ENCODE measurements at places on chromosomes 13 and 19.

DNA sequence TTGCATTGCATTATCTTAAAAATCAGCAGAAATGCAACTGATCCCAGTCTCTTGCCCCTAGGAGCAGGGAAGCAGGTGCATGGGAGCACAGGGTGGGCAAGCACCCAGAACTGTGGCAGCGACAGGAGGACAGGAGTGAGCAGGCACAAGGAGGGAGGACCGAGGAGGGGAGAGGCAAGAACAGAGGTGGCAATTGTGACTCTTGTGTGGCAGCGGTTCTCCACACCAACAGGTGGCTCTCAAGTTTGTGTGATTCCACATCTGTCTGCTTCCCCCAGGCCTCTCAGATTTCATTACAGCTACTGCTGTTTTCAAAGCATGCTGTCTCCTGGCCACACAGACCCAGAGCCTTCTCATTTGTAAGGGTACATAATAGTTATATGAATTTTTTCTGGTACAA is 108.5 kb downstream of the STK24 start:
- DNase-seq = no peak

DNA sequence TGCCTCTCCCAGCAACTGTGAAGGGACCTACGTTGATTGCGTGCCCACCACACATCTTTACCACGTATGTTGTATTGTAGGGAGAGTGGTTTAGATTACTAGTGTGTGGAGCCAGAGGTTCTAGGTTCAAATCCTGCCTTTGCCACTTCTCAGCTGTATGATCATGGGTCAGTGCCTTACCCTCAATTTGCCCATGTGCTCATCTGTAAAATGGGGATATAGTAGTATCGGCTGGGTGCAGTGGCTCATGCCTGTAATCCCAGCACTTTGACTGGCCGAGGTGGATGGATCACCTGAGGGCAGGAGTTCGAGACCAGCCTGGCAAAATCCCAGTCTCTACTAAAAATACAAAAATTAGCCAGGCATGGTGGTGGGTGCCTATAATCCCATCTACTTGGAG is 578 bp upstream of the LGALS4 start:
- no peak for DNase-seq

- no peak for DNase-seq
These were observed 3.5 kb downstream of the LYPD5 start for GRCh38 chr19:43798546-43799409.

DNA sequence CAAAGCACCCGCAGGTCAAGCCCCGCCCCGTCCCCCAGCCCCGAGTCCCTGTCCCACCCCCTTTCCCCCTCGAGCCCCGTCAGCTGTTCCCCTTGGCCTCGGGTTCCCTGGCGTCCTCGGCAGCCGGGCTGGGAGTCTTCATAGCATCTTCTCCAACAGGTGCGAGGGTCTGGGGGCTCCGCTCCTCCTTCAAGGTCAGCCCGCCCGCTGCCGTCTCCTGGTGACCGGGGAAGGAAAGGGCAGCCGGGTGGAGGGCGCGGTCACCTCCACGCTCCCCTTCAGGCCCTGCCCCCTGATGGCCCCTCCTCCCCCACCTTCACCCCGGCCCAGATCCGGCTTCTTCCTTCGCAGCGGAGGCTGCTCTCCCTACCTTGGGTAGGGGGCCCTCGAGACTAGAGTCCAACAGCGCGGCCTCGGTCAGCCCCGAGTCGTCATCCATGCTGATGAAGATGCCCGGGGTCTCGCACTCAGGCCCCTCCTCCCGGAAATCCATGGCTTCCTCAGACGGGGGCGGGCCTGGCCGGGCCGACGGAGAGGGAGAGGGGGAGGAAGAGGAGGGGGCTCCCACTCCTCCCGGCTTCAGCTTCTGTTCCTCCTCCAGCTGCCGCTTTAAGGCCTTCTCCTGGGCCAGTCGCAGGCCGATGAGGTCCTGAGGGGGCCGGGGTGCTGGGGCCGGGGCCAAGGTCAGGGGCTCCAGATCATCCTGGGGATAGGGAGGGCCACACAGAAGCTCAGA is 541 bp upstream of the RSPH6A start:
- no peak for DNase-seq

- no peak for DNase-seq
These were observed 55.0 kb downstream of the ZIC5 start for GRCh38 chr13:99916366-99917103.

DNA sequence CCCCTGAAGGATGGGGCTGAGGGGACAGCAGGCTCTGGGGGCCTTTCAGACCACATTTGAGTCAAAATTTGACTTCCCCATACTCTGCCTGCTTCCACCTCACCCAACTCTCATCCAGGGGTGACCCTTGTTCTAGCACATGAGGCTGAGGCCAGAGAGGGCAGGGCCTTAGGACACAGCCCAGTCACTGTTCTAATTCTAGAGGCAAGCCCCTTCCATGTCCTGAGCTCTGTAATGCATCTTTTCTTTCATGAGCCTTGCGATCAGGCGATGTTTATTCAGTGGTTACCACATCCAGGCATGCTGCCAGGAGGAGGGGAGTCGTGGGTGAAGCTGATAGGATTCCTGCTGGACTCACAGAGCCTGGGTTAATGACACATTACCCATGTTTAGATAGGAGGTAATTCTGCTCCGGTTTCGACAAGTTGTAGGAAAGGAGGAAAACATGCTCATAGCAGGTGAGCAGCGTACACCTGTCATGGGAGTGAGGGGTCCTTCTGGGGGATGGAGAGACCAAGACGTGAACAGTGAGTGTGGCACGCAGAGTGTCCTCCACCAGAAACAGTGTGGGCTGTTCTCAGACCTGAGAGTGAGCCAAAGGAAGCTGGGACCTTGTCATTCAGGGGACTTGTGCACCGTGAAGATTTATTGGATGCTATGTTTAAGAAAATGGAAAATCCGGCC is 9.3 kb downstream of the RPS9 start:
- DNase-seq = peak; percentile 66

DNA sequence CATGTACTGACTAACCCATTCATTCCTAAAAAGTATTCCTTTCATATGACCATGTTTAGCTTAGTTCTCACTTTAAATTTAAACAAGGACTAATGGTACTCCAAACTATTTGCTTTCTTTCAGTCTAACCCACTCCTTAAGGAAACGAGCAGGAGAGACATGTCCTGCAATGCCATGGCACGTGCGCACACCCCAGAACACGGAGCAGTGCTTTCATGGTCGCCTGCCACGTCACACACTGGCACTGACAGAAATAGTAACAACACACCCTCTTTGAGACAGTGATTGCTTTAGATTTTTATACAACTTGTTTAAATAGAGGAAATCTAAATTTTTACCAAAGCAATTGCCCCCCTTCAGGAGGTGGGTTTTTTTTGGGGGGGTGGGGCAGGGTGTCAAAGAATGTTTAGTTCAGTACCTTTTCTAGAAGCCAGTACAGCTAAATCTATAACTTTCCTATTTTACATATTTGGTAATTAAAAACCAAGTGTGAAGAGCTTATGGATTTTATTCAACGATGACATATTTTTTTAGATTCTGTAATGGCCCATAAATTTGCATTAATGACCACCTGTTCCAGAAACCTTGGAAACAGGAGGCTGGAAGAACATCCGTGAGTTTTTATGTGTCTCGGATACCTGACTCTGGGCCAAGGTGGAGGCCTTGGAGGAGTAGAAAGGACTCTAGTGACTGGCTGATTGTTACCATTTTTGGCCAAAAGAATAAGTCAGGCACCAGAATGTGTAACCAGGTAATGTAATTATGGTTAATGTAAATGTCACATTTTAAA is 247.1 kb downstream of the DCT start:
- no peak for DNase-seq

DNA sequence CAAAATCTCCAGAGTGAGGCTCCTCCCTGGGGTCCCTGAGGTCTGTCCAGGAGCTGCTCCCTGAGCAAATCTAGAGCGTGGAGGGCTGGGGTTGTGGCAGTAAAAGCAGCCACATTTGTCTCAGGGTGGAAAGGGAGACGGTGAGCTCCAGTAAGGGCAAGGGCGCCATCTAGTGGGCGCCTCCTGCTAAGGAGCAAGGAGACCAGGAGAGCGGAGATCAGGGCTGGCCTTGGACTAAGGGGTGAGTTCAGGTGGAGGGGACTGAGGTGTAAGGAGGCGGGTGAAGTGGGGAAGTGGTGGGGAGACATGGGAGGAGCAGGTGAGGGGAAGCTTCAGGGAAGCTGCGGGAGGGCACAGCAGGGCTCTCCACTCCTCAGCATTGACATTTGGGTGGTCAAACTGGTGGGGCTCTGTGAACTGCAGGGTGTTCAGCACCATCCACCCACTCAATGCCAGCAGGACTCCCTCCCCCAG is 5.3 kb upstream of the CEACAM21 start:
- DNase-seq = peak; percentile 81

- no peak for DNase-seq
These were observed 3.0 kb upstream of the DOCK6 start for GRCh38 chr19:11265177-11265784.

- no peak for DNase-seq
These were observed 262.1 kb downstream of the ZNF536 start for GRCh38 chr19:30634131-30634830.

DNA sequence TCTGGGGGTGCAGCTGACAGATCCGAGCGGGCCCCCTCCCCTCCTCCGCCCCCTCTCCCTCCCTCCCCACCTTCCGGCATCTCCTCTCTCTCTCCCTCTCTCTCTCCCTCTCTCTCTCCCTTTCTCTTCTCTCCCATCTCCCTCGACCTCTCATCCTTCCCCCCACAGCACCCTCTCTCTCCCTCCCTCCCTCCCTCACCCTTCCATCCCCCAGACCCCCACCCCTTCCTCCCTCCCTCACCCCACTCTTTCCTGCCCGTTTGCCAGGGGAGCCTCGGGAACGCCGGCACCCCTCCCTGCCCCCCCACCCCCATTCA is 666 bp downstream of the CELF5 start:
- no peak for DNase-seq

GRCh38 chr13:99892196-99892613 is 79.4 kb downstream of the ZIC5 start:
- no peak for DNase-seq

DNA sequence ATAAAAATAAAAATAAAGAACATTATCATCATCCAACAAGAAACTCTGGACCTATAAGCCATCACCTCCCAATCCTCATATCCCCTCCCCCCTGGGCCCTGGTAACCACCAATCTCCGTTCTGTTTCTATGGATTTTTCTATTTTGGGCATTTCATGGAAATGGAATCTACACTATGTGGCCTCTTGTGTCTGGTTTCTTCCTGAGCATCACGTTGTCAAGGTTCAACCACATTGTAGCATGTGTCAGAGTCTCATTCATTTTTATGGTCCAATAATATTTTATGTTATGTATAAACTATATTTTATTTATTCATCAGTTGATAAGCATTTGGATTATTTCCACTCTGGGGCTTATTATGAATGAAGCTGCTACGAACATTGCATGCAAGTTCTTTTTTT is 26.9 kb downstream of the SULT2B1 start:
- DNase-seq = no peak

DNA sequence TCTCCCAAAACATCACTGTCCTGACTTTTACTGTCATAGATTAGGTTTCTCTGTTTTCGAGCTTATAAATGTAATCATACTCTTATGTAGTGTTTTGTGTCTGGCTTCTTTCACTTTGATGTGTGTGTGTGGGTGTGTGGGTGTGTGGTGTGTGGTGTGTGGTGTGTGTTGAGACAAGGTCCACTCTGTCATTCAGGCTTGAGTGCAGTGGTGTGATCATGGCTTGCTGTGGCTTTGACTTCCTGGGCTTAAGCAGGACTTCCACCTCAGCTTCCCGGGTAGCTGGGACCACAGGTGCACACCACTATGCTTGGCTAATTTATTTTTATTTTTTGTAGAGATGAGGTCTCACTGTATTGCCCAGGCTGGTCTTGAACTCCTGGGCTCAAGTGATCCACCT is 59.6 kb downstream of the PDS5B start:
- no peak for DNase-seq

- no peak for DNase-seq
These were observed 25.7 kb upstream of the SERP2 start for GRCh38 chr13:44347949-44348348.

- no peak for DNase-seq
These were observed 44.4 kb downstream of the COMP start for GRCh38 chr19:18746401-18747325.

GRCh38 chr13:28267497-28267896 is 129.2 kb downstream of the PAN3 start:
- DNase-seq = no peak

DNA sequence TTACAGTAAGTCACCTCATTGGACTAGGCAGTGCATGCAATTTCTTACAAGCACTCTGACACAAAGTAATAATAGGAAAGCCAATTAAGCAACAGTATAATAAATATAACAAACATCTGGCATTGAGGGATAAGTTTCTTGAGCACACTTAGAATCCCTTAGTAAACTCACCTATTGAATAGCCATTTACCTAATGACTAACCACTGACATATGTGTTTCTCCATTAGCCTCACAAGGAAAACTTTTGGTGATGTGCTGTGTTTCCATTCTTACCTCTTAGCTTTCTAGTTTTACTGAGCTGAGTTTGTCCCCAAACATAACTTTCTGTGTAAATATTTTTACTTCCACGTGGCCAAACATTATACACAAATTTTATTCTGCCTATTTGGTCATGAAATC is 47.4 kb upstream of the PCDH9 start:
- no peak for DNase-seq

- DNase-seq = no peak
These were observed 9.8 kb upstream of the CNMD start for GRCh38 chr13:52749419-52749818.

- DNase-seq = peak; percentile 86
These were observed at the start of gene GZMM for GRCh38 chr19:543910-544608. TSS of gene GZMM (plus strand) at chr19:544053. CDS start at chr19:544072, 19 bp downstream.

GRCh38 chr19:35118268-35119020 is 2.8 kb downstream of the FXYD3 start:
- no peak for DNase-seq

DNA sequence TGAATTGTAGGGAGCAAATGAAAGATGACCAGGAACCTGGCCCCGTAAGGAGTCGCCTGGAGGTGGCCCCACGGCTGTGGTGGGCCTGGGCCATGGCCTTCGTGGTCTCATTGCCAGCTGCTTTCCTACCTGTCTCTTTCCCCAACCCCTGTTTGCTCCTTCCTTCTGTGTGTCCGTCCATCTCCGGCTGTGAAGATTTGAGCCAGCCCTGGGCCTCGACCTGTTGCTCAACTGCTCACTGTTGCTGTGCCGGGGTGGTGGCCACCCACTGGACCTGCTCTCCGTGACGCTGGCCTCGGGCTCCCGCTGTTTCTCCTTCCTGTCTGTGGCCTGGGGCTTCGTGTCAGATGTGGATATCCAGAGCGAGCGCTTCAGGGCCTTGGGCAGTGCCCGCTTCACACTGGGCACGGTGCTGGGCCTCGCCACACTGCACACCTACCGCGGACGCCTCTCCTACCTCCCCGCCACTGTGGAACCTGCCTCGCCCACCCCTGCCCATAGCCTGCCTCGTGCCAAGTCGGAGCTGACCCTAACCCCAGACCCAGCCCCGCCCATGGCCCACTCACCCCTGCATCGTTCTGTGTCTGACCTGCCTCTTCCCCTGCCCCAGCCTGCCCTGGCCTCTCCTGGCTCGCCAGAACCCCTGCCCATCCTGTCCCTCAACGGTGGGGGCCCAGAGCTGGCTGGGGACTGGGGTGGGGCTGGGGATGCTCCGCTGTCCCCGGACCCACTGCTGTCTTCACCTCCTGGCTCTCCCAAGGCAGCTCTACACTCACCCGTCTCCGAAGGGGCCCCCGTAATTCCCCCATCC is 8.5 kb downstream of the DBP start:
- DNase-seq = no peak

- DNase-seq = peak; percentile 85
These were observed at the start of gene WIZ for GRCh38 chr19:15449620-15450527. TSS of gene WIZ (minus strand) at chr19:15449956. CDS start at chr19:15448307, 1,649 bp downstream.
